ENCODE measurements at places on chromosomes 7 and 10. TPM values are rescaled to one million over a fixed set of nuclear protein-coding genes. Genes with fewer than 3 reads are reported as not detected.
A peak's percentile ranks its signal among the peaks of the same experiment; 100 is the strongest.

- no peak for DNase-seq
Observed at GRCh38 chr7:91291902-91292301, 27.7 kb downstream of the FZD1 start.

DNA sequence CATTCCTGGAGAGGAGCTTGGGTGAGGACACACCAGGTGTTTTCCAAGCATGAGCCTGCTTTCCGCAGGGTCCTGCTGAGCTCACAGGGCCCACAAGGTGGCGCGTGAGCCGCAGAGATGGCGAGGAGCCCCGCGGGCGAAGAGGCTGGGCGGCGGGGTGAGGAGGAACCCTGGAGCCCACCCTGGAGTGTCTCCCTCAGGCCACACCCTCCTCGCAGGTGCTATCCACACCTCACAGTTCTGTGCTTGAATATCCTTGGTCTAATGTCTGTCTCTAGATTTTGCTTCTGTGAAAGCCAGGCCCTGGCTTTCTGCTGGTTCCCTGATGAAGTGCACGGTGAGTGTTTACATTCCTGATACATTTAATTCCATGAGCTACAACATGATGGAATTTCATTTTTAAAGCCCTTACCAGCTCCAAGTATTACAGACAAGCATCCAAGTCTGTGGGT is 433.6 kb downstream of the ACTR3B start:
- no peak for DNase-seq

DNA sequence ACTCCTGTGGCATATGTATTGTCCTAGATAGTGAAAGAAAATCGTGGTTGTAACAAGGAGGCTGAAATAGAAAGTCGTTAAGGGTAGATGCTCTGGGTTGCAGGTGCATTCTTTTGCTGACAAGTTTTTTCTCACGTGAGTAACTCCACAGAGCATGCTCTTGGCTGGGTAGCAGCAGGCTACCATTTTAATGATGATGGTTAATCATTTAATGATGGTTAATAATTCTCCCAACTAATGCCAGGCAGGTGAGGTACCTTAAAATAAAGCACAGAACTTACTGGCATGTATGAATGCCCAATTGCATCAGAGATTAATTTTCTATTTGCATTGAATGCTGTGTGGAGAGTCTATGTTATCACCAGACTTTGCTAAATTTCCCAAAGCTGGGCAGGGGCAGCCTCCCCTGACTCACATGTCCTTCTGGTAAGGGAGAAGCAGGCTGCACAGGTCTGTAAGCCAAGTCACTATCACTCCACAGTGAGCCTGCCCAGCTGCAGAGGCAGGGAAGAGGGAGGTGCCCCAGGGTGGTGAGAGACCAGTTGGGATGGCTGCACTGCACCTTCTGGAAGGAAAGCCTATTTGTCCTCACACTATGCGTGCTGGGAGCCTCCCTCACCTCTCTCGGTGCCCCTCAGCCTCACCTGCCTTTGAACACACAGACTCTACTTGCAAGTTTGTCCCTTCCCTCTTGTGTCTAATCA is 287.0 kb upstream of the IGFBP3 start:
- peak; percentile 46 for DNase-seq

The SPACDR gene
- total RNA-seq = 2.3 TPM
